ENCODE measurements at places on chromosomes 6 and 20. TPM values are rescaled to one million over a fixed set of nuclear protein-coding genes. Genes with fewer than 3 reads are reported as not detected.

The CPNE5 gene
- not detected for total RNA-seq

DNA sequence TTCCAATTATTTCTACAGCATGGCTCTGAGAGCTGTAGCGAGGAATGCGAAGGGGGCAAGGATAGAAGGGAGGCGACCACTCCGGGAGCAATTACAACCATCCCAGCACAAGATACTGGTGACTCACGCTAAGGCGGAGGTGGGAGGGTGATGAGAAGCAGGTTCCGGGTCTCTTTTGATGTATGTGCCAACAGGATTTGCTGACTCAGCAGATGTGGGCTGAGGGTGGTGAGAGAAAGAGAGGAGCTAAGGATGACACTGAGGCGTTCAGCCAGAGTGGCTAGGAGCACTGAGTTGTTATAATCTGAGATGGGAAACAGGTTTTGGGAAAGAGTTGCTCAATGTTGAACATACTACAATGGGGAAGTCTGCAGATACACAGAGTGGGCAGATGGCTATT is 9.3 kb upstream of the TXNDC5 start:
- DNase-seq = peak; percentile 71

The KIFC1 gene
- 67.5 TPM for total RNA-seq

GRCh38 chr20:50786703-50787102 is 8.2 kb upstream of the BCAS4 start:
- no peak for DNase-seq

The LY6G6F gene
- total RNA-seq = not detected

GRCh38 chr6:42025066-42025844 is 25.1 kb upstream of the TAF8 start:
- DNase-seq = no peak

GRCh38 chr6:170462366-170463020 is 90.6 kb downstream of the PSMB1 start:
- no peak for DNase-seq

The DNMT3B gene
- total RNA-seq = 3.0 TPM

DNA sequence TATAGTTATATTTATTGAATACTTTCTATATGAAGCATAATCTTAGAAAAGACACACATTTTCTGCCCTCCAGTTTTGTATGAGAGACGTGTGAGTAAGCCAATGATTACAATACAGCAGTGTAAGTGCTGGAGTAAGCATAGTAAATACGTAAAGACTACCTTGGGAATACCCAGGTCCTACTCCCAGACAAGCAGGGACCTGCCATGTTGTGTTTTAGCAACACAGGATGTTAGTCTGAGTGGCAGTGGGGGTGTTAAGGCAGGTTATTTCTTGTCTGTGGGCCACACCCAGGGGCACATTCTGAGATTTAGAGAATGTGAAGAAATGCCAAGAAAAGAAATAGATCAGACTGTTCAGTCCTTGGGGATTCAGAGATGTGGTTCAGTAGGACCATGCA is 34.3 kb upstream of the RNF144B start:
- no peak for DNase-seq

DNA sequence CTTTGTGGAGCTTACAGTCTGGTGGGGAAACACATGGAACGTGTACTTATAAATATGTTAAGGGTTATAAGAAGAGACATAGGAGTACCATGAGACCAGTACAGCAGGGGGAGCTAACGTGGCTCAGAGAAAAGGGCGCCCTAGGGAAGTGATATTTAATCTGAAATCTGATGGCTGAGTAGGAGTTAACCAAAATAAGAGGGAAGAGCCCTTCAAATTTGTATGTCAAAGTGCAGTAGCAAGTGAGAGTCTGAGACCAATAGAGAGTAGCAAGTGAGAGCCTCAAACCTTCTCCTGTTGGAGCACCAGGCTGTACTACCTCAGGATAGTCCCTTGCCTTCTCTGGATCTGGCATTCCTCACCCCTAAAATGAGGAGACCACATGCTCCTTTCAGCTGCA is 6.1 kb upstream of the PKIG start:
- peak; percentile 57 for DNase-seq

Data from HT-29 (cell line).